Activated naive CD8-positive, alpha-beta T cell treated with anti-CD3 and anti-CD28 coated beads, Interleukin-2, amount 50 U/mL, for 24 hours (primary cell): ENCODE measurements at places on chromosomes 6 and 20.

DNA sequence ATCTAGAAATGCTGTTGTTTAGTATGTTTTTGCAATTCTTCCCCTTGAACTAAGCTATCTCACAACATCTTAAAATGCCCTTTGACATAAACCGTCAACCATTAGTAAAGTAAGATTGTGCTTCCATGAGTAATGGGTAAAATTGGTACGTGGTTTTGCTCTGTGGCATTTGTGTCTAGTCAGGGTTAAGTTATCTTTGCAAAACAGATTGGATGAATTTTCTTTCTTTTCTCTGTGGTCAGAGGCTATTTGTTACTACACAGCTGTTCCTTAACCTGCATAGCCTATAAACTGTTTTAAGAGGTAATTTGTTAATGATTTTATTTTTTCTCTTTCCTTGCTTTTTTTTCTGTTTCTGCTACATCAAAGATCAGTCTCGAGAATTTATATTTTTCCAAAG, 75.4 kb downstream of the RPP40 start:
- no peak for DNase-seq

DNA sequence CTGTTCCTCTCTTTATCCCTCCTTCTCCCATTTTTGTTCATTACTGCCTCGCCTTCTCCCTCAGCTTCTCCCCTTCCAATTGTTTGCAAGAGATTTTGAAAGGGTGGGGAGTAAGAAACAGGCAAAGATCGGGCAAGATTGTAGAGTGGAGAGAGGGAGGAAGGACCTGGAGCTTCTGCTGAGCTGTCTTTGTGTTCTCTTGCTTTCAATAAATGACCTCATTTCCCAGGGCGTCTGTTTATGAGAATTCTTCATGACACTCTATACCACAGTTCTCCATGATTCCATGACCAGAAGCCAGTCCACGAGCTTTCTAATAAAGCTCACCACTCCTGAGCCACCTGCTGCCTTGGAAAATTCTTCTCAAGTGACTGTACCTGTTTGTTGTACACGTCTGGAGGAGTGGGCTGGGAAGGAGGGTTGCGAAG, 50.0 kb upstream of the PLEKHG1 start:
- DNase-seq, result no peak

DNA sequence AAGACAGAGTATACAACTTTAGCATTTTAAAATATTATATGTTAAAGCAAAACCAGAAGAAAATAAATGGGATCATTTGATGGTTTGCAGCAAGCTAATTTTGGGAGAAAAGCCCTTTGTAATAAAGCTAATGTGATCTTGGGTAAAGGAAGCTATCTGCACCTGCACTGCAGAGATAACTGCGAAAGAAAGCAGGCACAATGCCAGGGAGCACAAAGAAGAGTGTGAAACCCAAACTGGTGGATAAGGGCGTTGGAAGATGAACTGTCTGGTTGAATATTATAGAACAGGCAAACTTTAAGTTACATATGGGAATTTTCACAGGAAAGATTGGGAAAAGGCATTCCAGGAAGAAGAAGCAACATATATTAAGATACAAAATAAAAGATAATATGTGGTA, 179.2 kb upstream of the KHDRBS2 start:
- no peak for DNase-seq

GRCh38 chr6:74807674-74808073, 398.2 kb downstream of the COL12A1 start:
- no peak for DNase-seq

DNA sequence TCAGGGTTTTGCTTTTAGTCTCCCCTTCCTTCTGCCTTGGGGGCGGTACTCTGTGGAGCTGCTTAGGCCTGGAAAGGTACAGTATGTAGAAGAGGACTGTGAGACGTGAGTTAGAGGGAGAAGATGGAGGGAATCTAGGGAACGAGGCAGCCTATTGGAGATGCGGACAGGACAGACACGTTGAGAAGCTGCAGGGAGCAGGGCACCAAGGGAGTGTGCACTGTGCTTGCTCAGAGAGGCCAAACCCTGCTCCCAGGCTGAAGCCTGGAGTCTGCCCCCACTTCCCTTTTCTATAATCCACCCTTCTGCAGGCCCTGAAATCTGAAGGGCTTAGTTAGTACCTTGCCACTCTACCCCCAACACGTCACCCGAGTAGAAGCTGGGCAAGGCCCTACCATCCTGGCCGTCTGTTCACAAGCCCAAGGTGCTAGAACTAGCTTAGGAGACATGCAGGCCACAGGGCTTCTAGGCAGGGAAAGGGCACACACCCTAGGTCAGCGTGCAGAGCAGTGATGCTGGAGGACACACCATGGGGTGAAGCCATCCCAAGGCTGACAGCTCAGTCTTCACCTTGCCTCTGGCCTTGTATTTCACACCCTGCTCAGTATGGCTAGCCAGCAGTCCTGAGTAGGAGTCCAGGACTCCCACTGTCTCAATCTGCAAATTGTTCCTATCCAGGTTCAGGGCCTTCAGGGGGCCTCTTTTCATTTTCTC, 6.9 kb downstream of the TP53INP2 start:
- no peak for DNase-seq

DNA sequence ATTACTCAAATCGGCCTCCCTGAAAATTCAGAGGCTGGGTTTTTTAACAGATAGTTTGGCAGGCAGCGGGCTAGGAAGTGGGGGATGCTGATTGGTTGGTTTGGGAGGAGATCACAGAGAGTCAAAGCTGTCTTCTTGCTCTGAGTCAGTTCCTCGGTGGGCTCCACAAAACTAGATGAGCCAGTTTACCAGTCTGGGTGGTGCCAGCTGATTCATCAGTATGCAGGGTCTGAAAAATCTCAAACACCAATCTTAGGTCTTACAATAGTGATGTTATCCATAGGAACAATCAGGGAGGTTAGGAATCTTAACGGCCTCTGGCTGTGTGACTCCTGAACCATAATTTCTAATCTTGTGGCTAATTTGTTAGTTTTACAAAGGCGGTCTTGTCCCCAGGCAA, 190.7 kb downstream of the C6orf118 start:
- DNase-seq, result no peak

DNA sequence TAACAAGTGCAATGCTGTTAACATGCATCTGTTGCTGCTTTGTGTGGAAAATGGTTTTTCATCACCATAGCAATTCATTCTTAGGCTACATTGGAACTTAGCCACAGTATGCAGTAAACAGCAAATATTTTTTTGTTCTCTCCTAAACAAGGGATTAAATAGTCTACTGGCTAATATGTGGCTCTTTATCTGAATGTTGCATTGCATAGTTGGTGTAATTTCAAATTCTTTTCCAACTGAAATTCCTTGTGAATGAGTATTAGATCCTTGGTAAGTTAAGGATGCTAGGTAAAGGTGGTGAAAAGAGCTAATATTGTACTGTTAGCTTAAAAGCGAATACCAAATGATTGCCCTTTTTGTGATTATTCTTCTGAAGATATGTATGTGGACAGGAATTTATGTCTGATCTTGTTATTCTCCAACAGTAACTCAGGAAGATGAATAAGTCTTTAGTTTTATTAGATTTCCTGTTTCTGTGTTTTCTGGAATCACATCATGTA, 958 bp downstream of the MLIP start:
- no peak for DNase-seq

GRCh38 chr6:27812805-27813492, 99.2 kb downstream of the OR2B2 start:
- DNase-seq, result no peak

DNA sequence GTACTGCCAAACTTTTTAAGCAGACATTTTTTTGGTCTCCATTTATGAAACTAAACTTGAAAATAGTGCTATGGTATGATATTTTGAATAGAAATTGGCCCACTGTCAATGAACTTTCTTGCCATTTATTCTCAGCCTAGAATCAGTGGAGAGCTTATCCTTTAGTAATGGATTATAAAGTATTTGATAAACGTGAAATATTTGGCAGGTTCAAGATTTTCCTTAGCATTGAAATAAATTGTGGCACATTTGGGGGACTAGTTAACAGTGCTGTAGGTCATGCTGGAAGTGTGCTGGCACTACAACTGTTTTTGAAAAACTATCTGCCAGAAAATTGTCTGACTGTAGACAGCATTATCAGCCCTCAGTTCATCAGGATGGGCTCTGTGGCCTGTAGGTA, 2.1 kb downstream of the PRSS35 start:
- no peak for DNase-seq

DNA sequence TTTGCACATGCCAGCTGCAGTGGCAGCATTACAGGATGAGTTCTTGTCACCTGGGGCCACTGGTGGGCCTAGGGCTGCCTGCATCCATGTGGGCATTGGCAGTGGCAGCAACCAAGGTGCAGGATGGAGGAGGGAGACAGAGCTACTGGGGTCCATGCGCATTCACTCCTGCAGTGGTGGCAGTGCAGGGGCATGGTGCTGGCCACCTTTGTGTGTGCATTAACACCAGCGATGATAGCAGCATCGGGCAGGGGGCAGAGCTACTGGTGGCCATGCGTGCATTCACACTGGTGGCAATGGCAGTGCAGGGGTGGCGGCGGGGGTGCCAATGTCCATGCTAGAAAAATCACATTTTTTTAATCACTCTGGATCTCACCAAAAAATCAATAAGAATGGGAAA, 730.0 kb downstream of the KHDRBS2 start:
- no peak for DNase-seq

DNA sequence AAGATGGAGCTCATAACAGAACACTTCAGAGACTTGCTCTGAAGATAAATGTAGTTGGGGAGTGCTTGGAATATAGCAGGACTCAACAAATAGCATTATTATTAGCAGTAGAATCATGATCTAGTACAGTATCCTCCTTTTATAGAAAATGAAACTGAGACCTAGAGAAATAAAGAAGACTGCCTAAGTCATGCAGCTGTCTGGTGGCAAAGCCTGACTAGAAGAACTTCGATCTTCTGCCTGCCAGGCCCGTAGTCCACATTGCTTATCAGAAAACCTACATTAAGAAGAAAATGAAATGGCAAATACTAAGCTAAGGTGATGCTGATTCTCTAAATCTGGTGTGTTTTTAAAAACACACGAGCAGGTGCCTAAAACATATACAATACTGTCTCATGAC, 46.4 kb upstream of the DST start:
- DNase-seq, result no peak

GRCh38 chr6:41049955-41050354, 3.0 kb upstream of the APOBEC2 start:
- no peak for DNase-seq

GRCh38 chr6:124396361-124396760, 565.9 kb upstream of the RNF217 start:
- DNase-seq, result no peak

- DNase-seq, result no peak
These were observed 38.8 kb upstream of the SPACA1 start for GRCh38 chr6:88008831-88009231.

- no peak for DNase-seq
These were observed 60.6 kb downstream of the OTOR start for GRCh38 chr20:16808796-16809195.

DNA sequence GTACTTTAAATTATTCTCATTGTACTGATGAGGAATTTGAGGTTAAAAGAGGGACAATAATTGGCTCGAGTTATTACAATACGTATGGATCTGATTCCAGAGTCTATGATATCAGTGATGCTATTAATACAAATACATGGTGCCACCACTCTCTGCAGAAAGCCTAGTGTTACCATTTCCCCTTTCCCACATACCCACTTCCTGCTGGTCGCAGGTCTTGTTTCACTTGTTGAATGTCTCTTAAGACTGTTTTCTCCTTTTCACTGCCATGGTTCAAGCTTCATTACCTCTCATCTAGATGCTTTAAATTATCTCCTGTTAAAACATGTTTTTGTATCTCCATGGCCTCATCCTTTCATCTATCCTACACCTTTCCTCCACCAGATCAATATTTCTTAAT, 62.0 kb downstream of the FHL5 start:
- DNase-seq, result no peak

- no peak for DNase-seq
These were observed 33.2 kb upstream of the ADTRP start for GRCh38 chr6:11811644-11812264.

- DNase-seq, result no peak
These were observed 251.5 kb downstream of the TFAP2A start for GRCh38 chr6:10163203-10163962.

DNA sequence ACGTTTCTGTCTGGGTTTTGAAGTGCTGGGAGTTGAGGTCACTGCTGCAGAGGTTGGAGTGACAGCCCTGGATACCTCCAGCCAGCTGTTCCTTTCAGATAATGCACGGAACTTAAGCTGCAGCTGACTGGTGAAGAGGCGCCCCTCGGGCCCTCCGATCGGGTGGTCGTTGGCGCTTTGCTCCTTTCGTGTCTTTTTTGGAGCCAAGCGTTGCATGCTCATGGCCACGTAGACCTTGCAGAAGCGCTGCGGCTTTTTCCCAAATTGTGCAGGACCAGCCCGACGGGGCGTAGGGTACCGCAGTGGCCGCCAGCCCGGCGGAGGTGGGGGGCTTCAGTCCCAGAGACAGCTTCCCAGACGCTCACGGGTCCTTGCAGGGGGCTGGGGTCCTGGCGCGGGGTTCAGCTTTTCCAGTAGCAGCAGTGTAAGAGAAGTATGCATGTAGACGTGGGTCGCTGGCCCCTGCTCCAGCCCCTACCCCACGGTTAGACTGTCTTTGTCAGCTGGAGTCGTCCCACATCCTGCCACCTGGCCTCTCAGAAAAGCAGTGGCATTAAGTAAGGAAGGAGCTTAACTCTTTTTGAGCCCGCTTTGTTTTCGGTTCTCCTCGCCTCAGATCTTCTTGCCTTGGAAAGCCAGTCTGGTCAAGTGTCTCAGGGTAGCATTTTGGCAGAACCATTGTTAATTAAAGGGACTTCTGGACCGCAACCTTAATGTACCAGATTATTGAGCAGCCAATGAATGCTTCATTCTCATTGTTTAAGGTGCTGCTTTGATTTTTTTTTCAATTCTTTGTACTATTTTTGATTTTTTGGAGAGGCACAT, 838 bp downstream of the TNFAIP3 start:
- DNase-seq, result no peak

- DNase-seq, result no peak
These were observed 49.4 kb upstream of the IRF4 start for GRCh38 chr6:341914-342831.

DNA sequence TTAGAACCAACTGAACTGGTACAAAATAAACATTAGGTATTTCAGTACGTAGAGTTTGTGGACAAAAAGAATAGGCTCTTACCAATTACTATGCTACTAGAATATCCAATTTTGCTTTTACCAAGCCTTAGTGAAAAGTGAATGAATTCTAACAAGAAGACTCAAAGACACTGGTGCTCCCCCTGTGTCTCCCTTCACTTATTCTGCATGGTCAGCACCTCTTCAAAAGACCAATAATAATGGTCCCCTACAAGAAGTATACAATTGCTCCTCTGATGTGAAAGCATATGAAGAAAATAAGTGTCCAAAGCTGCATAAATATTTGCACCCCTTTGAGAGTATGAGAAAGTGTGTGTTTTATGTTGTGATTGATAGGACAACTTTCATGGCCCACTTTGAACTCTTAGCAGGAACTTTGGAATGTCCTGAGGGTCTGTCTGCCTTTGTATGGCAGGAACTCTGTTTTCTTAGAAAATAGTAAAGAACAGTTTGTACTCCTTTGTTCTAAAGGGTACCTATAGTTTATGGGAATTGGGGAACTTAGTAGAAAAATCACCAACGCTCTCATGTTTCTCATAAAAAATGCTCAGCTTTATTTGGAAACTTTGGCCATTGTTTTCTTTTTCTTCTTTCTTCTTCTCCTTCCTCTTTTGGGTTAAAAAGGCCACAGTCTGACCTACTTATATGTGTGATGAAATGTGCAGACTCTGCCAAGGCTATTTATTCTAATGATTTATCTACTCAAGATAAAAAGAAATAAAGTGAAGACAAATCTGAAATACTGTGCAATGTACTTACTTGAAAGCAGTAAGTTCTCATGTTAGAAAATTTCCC, 352.4 kb downstream of the LAMA2 start:
- DNase-seq, result no peak
